Right lung (tissue), 10 donors: ENCODE measurements at places on chromosomes 4 and X.

DNA sequence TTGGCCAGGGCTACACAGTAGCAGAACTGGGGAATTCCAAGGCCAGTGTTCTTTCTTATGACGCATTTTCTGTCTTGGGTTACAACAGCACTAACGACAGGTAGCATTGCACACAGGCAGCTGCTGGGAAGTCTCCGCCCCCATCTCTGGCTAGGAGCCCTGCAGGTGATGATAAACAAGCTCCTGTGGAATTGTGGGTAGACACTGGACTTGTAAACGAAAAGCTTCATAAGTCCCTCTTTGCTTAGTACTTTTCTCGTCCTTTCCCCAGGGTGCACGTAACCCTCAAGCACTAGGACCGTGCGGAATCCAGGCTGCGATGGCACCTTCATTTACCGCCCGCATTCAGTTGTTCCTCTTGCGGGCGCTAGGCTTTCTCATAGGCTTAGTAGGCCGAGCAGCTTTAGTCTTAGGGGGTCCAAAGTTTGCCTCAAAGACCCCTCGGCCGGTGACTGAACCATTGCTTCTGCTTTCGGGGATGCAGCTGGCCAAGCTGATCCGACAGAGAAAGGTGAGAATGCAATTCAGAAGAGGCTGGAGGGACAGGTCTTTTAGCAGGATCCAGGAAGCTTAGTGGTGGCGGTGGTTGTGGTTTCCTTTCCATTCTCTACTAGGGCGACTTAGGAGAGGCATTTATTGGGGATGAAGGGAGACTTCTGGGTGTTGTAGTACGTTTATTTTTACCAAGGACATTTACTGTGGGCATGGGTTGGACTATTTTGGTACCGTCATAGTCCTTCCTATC, at the start of gene FAAH2:
TSS of gene FAAH2 (plus strand) at position 200 of the 745 bp plus-strand sequence. CDS start at position 320, 120 bp downstream.
- peak; percentile 23 for DNase-seq

- no peak for DNase-seq
These were observed 9.4 kb downstream of the ATRX start for GRCh38 chrX:77776659-77777058.

GRCh38 chrX:130139474-130140201, 26.0 kb downstream of the AIFM1 start:
- DNase-seq: no peak

DNA sequence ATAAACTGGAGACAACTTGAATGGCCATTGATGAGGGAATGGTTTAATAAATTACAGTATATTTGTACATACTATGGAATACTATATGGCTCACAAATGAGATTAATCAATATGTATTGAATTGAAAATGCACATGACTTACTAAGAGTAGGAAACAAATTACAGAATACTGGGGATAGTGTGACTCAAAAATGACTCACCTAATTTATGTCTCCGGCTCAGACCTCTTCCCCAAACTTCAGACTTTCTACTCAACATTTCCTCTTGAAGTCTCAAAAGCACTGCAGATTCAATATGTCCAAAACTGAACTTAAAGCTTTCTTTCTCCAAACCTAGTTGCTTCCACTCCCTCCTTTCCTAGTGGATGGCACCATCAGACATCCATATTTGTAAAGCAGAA, 28.8 kb upstream of the GRIA3 start:
- no peak for DNase-seq

DNA sequence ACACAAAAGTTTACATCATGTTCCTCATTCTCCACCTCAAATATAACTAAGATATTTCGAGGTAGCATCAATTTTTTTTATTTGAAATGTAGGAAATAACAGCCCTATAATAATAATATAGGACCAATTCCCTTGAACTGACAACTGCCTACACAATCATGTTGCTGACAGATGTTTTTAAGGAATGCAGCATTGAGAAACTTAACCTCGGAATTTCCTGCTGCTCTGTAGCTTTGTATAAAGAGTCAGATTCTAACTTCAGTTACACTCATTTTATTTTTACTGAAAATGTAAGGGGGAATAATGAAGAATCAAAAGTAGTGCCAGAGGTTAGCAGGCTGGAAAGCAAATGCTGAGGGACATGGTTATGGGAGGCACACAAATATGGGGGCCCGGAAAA, 235.8 kb downstream of the RBMX2 start:
- DNase-seq: no peak

- DNase-seq: no peak
These were observed 11.3 kb downstream of the PDE6B start for GRCh38 chr4:636628-637159.

DNA sequence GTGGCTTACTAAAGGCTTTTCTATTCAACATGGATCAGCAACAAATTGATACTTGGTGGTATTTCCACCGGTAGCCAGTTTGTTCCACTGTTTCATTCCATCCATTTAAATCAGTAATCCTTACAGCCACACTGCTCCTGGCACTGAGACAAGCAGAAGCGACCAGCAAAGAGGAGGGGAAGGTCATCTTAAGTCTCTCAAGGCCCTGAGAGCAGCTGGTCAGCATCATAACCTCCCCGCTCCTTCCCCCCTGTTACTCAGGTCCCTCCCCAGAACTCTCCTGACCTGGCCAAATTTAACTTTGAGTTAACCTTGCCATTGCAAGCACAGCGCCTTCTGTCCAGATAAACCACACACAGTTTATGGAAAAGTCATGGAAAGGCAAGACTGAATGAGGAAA, 331.3 kb upstream of the KLF3 start:
- DNase-seq: no peak

DNA sequence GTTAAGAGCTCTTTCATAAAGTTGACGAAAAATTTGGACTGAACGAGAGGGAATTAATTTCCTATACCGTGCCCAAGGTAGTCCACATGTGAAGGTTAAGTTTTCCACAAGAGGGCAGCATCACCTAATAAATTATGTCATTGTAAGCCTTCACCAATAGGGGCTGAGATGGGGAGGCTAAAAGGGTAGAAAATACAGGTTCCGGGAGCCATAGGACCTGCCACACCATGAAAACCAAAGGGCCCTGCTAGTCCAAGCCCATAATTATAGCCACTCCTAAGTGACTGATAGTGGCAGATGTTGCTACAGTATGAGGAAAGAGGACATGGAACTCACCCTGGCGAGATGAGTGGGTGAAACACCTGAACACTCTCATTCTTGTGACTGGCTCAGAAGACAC, 122.2 kb downstream of the SHROOM4 start:
- peak; percentile 30 for DNase-seq

GRCh38 chr4:56434599-56435139, 746 bp downstream of the PPAT start:
- DNase-seq: no peak

GRCh38 chr4:176479767-176480166, 160.0 kb downstream of the SPCS3 start:
- DNase-seq: no peak

GRCh38 chr4:46909078-46909477, at the start of gene COX7B2:
TSS of gene COX7B2 (minus strand) at chr4:46909245. CDS start at chr4:46735192, 174,053 bp downstream.
- DNase-seq: no peak

DNA sequence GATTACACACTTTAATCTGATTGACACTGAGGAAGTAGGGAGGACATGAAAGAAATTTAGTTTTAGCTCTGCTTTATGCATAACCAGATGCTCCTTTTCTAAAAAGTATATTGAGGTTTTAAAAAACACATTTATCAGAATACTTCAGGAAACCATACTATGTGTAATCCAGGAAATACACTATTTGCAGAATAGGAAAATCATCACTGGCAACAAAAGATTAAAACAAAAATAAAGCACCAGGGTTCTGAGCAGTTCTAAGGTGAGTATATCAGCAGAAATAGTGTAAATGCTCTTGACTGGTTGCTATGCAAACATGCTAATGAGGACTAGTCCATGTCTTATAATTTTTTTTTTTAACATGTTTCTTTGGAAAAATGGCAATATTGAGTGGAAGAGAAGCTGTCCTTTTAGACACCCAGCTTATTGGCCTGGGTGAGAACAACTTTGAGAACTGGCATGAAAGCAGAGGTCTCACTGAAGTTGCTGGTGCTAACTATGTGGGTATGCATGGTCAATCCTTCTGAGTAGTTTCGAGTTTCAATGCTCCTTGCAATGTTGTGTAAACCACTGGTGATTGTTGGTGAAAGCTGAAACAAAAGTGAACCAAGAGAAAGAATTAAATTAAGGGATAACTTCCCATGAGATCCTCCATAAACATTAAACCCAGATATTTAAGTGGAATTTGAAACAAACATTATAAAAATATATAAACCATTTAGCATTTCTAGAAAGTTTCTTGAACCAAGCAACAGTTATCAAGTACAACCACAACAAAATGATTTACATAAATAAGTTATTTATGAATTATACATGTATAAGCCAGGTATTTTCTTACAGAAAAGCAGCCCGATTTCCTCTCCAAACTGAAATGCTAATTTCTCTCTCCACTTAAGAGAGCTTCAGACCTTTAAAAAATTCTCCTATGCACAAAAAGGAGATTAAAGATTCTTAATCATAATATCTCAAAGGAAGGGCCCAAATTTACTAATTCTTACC, 20.4 kb upstream of the SCD5 start:
- DNase-seq: no peak

DNA sequence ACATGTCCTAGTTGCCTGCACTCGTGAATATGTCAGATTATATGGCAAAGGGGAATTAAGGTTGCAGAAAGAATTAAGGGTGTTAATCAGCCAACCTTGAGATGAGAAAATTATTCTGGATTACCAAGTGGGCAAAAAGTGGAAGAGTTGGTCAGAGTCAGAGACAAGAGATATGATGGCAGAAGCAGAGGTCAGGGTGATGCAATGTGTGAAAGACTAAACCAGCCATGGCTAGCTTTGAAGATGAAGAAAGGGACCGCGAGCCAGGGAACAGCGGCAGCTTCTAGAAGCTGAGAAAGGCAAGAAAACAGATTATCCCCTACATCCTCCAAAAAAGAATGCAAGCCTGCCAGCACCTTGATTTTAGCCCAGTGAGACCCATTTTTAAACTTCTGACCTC, 385.6 kb downstream of the HNRNPD start:
- DNase-seq: no peak

DNA sequence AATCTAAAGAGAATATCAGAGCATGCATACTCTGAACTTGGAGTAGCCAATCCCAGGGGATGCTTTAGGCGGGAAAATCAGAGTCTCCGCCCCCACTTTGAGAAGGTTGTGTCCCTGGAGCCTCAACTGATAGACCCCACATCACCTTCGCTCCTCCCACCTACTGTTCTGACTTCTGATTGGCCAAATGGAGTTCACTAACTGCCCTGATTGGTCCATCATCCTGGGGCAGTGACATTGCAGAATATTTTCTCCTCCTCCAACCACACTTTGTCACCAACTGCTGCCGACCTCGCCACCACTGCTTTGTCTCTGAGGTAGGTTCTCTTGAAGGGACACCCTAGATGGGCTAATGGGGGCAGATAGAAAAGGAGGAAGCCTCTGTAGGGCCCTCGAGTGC, 22.7 kb upstream of the SPACA5B start:
- DNase-seq: no peak

DNA sequence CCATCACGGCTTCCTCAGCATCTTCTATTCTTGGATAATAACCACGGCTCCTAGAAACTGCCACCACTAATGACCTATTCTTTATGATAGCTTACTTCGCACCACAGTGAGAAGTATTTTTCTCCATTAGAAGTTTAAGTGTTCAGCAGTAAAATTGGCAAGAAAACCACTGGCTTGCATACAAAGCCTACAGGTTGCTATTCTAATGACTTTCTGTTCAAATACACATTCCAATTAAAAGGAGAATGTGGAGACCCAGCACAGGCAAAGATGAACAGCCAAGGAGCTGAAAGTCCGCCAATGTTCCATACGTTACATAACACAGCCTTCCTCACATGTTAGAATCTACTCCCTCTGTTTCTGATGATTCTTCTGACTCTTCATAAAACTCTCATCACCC, 875.0 kb upstream of the PRKX start:
- DNase-seq: no peak

- DNase-seq: no peak
These were observed 45.5 kb downstream of the CLNK start for GRCh38 chr4:10639100-10639499.

DNA sequence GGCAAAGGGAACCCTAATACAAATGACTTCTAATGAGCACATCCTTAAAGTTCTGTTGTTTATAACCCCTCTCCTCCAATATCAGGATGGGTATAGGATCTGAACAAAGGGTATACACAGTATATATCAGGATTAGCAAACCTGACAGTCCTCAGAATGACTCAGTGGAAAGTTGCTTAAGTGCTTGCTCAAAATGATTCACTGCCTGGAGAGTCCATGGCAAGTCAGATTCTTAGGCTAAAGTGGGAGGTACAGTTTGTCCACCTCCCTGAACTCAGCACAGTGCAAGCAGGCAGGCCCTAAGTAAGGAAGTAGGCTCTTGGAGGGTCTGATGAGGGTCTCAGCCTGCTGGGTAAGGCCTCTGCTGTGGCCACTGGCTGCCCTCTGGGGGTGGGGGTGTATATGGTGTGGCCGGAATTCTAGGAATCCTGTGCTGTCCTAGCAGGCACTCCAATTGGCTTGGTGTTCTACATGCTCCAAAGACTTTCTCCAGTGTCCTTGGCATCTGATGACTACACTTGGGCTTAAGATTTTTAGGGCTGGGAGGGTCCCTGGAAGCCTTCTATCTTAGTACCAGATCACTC, 54.3 kb downstream of the CHRDL1 start:
- DNase-seq: no peak

DNA sequence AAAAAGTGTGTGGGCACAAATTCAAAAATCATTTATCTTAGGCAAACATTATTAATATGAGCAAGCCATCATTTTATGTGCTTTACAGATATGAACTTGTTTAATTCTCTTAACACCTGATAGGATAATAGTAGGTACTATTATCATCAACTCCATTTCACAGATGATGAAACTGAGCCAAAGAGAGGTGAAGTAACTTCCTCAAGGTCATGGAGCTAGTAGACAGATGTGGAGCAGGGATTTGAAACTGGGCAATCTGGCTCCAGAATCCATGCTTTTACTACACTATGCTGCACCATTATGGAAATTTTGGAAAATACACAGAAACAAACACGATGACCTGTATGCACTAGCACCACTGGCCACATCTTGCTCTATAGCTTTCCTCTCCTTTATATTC, 1.0 kb upstream of the PIN4 start:
- no peak for DNase-seq

- DNase-seq: no peak
These were observed 6.9 kb downstream of the L1CAM start for GRCh38 chrX:153878969-153879653.

- no peak for DNase-seq
These were observed 77.2 kb upstream of the IL1RAPL2 start for GRCh38 chrX:104488811-104489210.

GRCh38 chr4:103324811-103325210, 126.7 kb upstream of the CENPE start:
- DNase-seq: no peak
